Activated gamma-delta T cell treated with Interleukin-2 at 50 U/mL for 16 hours (primary cell): ENCODE measurements at places on chromosomes 11 and 22.

- no peak for DNase-seq
Measured at GRCh38 chr11:70050243-70050642, 27.9 kb upstream of the ANO1 start.

DNA sequence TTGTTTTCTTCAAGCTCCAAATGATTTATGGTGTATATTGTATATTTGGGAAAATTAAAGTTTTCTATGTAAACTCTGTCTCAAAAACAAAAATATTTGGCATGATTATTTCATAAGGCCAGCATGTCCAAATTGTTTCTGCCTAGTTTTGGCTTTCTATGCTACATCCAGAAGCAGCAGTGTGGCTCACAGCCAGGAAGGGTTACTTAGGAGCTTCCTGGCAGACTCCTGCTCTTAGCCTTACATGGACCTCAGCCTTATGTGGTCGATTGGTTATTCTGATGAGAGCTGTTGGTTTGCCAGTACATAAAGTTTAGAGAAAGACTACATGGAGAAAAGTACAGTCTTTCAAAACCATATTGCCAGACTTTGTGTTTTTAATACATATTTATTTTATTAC, 297.7 kb upstream of the FAT3 start:
- no peak for DNase-seq

- DNase-seq = no peak
Measured at GRCh38 chr11:91243051-91243450, 981.6 kb upstream of the FAT3 start.

DNA sequence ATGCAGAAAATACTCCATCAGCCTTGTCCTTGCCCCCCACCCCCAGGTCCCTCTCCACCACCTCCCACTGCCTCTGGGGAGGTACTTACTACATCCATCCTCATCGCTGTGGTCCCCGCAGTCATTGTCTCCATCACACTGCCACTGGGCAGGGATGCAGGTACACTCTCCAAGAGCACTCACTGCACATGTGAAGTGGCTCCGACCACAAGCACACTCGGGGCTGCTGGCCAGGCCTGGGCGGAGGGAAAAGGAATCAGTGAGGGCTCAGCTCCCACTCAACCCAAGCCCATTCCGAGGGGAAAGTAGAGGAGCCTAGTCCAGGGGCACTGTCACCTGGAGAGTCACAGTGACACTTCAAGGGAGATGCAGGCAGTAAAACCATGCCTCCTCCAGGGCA, 15.7 kb downstream of the LRP4 start:
- DNase-seq = no peak

DNA sequence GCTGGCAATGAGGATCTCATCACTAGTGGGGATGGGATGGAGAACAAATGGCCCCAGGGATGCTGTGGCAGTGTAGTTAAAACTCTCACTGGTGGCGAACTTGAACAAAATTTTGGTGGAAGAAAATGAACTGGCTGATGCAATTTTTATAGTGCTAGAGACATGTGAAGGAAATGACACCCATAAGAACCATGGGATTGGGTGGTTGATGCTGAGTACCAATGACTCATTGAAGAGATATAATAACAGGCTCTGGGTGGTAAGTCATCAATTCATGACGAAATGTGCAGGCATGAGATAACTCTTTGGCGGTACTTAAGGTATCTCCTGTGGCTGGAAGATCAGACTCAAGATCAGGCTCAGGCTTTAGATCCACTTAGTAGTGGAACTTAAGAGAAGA, 172.9 kb upstream of the DDI1 start:
- DNase-seq = no peak
